ENCODE measurements at places on chromosomes 11 and 22.

DNA sequence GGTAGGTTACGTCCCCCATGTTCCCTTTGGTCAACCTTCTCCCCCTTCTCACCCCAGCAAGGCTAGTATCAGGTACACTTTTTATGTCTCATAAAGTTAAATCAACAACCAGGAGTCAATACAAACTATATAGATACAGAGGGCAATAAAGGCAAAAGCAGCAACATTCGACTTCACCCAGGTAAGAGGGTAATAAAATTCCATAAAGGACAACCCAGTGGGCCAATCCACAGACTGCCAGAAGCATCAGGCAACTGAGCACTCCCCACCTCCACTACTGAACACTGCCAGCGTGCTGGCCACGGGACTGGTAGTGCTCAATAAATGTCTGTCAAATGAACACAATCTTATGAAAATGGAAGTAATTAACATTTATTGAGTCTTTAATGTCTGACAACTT lies 5.1 kb upstream of the MS4A18 start:
- no peak for DNase-seq

- no peak for DNase-seq
These were observed 619.1 kb downstream of the METTL15 start for GRCh38 chr11:28727254-28727653.

DNA sequence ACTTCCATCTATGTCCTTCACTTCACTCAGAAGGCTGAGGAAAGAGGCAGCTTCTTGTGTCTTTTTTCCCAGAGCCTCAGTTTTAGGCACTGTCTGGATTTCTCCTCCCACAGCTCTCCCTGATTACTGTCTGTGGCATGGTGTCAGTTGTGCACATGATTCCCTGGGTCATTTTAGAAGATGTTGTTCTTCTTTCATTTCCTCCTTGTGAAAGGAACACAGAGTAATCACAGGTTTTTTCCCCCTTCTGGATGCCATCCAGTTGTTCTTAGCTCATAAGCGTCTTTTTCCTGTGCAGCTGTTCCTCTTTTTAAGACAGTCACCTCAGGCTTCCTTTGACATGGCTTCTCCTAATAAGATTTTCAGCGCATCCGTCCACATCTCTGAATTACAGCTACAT lies 212.2 kb downstream of the FAM181B start:
- DNase-seq = peak; percentile 77

DNA sequence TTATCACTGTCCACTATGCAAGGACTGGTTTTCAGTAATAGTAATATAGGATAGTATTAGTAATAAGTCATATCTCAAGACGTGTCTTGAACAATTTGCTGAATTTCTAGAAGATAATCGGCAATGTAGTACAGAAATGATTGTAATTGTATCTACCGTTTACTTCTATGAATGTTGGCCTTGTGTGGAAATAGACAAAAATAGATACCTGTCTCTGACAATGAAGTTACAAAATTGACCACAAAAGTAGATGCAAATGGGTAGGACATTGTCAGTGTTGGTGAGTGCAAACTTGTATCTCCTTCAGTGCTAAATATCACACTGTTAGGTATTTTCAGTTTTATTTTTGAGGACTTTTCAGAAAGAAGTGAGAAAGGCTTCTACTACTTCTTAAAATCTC lies 43.1 kb downstream of the SVIP start:
- DNase-seq = no peak

GRCh38 chr22:34804091-34804490 lies 261.9 kb upstream of the ISX start:
- no peak for DNase-seq

DNA sequence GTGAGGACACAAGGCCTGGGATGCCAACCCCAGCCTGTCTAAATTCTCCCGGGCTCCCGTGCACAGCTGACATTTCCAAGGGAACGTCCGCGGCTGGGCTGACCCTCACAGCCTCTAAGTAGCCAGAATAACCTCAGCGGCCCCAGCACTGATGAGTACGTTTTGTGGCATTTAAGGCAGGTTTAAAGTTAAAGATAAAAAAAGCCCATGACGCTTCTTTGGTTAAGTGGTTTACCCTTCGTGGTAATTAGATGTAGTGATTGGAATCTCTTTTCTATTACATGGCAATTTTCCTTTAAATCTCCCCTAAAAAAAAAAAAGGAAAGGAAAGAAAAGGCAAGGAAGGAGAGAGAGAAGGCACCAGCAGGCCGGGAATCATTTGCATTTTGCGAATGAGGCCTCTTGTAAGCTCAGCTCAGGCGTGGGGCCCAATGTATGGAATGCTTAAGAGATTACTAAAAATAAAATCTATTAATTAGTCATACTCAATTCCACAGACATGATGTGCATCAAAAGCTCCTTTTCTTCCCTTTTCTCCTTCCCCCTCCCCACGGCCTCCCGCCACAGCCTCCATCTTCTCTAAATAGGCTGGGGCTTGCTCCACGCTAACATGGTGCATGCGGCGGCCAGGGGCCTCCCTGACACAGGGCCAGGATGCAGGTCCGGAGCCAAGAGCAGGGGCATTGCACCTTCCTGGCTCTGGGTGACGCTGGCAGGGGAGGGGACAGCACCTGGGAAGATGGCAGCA lies 44.1 kb downstream of the MACROD1 start:
- no peak for DNase-seq

DNA sequence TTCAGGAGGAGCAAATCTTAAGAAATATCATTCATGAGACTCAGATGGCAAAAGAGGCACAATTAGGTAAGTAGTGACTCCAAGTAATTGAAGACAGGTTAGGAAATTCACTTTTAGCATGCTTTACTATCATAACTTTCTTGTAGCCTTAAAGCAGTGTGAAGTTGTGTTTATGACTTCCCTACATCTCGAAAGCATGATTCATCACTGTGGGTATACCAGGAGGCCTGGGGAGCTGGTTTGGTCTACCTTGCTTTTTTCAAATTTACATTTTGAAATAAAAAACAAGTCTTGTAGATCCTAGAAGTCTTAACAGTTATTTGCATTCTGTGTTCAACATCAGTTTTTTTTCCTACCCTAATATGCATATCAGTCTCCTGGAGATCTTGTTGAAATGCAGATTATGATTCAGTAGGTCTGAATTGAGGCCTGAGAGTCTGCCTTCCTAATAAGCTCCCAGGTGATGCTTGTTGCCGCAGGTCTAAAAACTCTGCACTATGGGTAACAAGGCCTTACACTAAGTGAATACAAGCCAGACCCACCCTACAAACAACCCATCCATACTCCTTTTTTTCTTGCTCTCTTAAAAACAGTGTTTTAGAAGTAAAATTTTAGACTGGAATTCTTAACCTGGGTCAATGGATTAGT lies 41.4 kb downstream of the TTC17 start:
- no peak for DNase-seq

- DNase-seq = peak; percentile 25
These were observed 48.8 kb downstream of the ENDOD1 start for GRCh38 chr11:95138448-95138847.

DNA sequence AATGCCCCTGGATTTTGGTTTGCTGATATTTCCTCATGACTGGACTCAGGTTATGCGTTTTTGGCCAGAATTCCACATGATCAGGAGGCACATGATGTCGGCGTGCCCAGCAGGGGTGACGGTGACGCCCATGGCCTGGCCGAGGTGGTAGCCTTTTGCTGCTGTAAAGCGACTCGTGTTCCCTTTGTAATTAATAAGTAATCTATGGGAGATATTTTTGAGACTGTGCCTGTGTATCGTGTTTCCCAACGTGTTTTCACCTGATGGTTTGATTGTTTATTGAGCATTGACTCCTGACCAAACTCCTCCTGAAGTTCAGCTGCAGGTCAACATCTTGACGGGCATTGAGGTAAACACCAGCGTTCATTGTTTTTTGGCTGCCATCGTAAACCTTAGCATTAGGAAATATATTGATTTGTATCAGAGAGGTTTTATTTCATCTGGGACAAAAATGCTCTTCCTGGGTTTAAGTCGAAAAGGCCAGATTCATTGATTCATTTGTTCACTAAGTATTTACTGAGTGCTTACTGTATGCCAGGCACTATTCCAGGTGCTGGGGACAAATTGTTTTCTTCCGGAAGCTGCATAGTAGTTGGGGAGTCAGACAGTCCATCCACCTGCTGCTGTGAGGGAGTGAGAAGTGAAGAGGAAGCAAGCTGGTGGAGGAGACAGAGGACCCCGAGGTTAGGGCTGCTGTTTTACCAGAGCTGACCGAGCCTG lies 23.6 kb downstream of the DCPS start:
- no peak for DNase-seq

DNA sequence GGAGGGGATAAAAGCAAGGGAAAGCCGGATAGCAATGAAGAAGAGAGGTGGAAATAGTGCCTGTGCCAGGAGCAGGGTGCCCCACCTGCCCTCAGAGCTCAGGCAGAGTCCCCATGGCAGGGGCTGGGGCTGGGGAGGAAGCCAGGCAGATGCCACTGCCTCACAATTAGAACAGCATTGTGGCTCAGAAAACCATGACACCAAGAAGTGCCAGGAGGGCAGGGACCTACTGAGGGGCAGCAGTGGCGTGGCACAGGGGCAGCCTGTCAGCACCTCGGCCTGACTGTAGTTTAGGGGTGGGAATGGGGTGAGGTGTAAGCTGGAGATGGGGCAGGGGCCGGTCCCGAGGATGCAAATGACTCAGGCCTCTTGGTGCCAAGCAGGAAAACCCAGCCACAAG lies 532.1 kb upstream of the B3GAT1 start:
- no peak for DNase-seq

- peak; percentile 87 for DNase-seq
These were observed 1.4 kb downstream of the CTTN start for GRCh38 chr11:70399681-70400112.

- DNase-seq = no peak
These were observed 24.2 kb downstream of the PRDM10 start for GRCh38 chr11:129978447-129978846.

DNA sequence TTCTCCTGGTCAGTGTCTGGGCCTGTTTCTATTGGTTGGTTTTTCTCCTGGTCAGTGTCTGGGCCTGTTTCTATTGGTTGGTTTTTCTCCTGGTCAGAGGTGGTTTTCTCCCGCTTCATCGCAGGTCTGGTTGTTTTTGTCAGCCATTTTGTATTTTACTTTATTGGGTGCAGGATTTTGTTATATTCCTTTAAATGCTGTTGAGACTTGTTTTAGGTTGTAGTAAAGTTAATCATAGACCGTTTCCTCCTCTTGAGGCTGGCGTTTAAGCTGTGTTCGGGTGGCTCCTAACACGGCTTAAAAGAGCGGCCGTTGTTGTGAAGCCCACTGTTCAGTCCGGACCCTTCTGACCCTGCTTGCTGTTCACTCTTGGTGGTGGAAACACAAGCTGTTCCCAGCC lies 26.2 kb downstream of the ZBED4 start:
- DNase-seq = no peak

GRCh38 chr11:18633256-18634139 lies 644 bp downstream of the SPTY2D1 start:
- no peak for DNase-seq

- DNase-seq = no peak
These were observed 2.5 kb downstream of the IL17REL start for GRCh38 chr22:50009765-50010675.

GRCh38 chr11:102986815-102987214 lies 31.3 kb upstream of the MMP13 start:
- DNase-seq = no peak

- DNase-seq = no peak
These were observed 407.3 kb downstream of the NXPE2 start for GRCh38 chr11:115085461-115086210.

GRCh38 chr11:9893474-9893873 lies 229.6 kb downstream of the SWAP70 start:
- no peak for DNase-seq

DNA sequence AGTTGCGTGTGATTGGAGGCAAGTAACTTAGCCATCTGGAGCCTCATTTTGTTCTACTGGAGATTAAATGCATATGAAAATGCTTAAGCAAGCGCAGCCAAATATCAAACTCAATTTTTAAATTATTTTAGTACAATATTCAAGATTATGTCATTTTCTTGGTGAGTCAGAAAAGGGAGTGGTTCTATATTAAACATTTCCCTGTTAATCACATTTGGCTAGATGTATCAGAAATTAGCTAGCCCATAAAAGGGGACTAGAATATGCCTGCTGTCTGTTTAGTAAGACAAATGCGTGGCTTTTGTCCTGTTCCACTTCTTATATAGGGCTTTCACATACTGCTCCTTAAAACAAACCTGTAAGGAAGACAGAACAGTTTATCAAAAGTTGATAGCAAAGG lies 35.0 kb upstream of the BMAL1 start:
- DNase-seq = no peak

DNA sequence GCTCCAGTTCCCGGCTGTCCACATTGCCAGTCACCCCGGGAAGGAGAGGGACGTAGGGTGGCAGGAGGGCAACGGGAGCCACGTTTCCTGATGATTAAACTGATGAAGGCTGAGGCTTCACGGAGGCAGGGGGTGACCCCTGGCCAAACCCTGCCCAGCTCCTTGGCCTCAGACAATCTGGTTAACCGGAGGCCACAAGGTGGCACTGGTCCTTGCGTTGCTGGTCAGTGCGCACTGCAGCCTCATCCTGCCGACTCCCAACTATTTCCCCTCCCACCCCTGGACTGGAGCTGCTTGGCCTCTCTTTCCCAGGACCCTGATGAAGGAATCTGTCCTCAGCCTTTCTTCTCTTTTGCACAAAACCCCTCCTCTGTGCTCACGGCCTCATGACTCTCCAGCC lies 75.3 kb downstream of the PDE2A start:
- DNase-seq = no peak

DNA sequence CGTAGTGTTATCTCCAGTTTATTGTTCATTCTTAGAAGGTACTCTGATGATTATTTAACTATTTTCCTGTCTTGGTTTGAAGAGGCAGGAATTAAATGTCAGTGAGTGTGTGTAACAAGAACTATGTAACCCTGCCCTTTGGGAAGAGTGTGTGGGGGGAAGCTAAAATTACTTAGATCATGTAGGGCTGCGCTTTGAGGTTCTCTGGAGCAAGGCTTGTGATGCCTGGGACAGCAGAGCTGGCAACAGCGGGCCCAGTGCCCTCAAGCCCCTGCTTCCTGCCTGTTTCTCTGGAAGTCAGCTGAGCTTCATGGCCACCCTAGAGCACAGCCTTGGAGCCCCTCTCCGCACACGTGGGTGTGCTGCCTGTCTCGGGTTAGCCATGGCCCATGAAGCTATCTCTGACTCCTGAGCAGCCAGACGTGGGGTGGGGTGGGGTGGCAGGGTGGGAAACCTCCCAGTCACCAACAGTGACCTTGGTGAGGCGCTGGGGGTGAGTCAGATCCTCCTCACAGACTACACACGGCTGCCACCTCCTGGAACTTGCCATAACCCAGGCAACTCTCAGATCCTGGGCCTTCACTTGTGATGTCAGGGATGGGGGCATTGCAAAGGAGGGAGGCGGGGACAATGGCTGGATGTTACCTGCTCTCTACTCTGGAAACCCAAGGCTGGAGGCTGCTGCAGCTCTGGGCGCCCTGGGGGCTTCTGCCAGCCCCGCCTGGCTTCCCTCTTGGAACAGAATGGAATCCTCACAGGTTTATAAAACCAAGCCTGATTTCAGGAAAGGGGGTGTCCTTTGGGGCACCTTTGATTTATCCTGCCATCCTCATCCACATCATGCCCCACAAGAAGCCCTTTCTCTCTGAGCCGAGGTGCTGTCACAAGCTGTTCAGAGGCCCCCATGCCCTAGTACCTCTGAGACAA lies 88.6 kb downstream of the SNX19 start:
- DNase-seq = no peak

- peak; percentile 3 for DNase-seq
These were observed 789 bp upstream of the KDM2A start for GRCh38 chr11:67118181-67118766.

- DNase-seq = no peak
These were observed 7.3 kb downstream of the HORMAD2 start for GRCh38 chr22:30087611-30088010.

Data from inflammatory macrophage treated with lipopolysaccharide for 1 hour (primary cell).